ENCODE measurements at places on chromosomes 12 and 14.

DNA sequence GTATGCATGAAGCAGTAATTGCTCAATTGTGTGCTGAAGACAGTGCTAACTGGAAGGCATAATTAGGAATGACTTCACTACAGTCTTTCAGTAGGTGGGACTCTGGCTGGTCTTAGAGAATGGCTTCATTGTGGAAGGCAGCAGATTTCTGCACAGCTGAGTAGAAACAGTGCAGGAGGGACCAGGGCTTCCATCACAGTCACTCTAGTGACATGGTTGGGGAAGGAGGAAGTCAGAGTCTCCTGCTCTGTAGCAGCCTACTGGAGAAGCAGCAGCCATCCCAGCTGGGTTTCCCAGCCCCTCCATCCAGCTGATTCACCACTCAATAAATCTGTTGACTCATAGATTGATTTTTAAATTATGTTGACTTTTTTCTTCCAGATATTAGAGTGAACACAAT, 80.6 kb upstream of the DBX2 start:
- no peak for DNase-seq

DNA sequence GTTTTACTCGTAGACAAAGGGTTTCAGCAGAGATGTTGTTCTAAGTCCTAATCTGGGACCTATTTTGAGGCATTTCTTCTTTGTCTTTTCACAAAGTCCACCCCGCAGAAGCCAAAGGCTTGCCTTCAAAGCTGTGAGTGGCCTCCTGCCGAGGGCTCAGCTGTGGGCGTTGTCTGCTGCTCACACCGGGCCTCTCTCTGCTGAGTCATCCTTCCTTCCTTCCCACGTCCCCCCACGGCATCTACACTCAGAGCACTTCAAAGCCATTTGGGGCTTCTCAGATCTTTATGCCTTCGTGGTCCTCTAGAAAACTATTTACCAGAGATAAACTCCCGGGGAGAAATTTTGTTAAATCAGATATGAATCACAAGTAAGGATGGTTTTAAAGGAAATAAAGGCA, 115.9 kb upstream of the TMPO start:
- DNase-seq: peak; percentile 65

- no peak for DNase-seq
Measured at GRCh38 chr12:52878507-52879393, 26.1 kb downstream of the KRT8 start.

DNA sequence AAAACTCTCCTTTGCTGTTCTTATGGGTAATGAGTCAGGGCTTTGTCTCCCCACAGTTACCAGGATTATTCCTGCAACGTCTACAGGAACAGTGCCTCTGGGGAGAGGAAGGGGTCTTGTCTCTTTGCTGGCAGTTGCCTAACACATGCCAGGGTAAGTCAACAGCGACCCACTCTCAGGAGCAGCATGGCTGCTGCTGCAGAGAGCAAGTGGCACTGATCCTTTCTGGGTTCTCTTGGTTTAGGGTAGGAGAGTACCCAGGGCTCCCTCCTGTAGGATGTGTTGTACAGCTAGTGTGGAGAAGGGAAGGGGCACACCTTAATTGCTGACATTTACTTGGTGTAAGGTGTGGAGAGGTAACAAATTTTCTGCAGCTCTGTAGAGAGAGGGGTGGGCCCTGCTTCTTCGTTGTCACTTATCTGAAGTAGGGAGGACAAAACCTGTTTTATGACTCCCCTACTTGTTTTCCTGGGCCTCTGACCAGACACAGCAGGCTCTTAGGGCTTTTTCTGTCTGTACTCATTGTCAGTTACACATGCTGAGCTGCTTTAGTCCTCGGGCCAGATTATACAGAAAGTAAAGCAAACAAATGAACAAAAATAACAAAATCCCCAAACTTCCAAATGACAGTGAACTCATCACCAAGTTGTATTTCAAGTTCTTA, 168.2 kb downstream of the ACSS3 start:
- DNase-seq: no peak

GRCh38 chr12:114945351-114945750, 261.4 kb upstream of the TBX3 start:
- DNase-seq: no peak

DNA sequence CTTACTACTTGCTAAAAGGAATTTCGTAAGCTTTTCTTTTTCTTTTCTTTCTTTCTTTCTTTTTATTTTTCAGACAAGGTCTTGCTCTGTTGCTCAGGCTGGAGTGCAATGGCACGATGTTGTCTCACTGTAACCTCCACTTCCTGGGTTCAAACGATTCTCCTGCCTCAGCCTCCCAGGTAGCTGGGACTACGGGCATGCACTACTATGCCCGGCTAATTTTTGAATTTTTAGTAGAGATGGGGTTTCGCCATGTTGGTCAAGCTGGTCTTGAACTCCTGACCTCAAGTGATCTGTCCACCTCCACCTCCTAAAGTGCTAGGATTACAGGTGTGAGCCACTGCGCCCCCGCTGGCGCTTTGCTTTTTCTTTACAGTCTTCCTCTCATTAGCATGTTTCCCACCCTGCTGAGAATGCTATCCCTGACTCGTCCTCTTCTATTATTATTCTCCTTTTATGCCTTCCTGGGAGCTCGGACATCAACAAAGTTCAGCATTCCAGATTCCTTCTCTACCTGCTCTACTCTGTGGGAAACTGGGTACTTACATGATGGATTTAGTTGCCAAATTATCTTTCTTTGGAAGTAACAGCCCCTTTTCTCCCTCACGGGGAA, 3.1 kb downstream of the MTHFD1 start:
- no peak for DNase-seq

DNA sequence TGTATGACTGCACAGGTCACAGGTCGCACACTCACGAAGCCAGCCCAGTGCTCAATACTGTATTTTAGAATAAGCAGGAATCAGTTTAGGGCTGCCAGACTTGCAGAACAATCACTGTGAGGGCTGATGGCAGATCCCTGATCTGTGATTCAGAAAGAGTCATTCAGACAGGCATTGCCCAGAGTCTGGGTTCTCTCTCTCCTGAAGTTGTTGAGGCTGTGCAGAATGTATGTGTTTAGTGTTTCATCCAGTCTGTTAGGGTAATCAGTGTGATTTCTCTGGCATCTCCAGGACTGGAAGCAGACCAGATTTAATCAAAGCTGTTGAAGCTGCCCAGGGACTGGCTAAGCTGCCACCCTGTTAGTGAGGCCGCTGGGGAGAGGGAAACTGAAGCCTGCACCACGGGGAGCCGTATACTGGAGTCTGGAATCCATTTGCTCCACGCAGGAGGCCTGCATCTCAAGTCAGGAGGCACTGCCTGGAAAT, 69.3 kb downstream of the ETV6 start:
- no peak for DNase-seq

GRCh38 chr12:43273467-43273866, 278.5 kb downstream of the ADAMTS20 start:
- DNase-seq: no peak
